ENCODE measurements at places on chromosomes 1 and 21.

DNA sequence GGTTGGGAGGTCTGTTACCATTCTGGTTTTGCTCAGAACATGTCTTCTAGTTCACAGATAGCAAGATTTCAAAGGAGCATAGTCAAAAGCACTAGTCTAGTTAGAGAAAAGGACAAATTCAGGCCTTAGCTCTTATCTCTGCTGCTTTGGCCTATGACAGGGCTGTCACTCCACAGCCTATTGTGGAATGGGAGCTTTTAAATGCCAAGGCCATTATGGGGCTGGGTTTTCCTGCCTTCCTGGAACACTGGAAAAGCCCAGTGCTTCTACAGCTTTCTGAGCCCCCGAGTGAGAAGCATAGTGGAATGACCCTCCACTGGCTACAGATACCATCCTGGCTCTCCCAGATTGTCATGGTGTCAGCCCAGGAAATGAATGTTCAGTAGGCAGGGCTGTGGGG lies 9.3 kb downstream of the MTFR1L start:
- no peak for DNase-seq

DNA sequence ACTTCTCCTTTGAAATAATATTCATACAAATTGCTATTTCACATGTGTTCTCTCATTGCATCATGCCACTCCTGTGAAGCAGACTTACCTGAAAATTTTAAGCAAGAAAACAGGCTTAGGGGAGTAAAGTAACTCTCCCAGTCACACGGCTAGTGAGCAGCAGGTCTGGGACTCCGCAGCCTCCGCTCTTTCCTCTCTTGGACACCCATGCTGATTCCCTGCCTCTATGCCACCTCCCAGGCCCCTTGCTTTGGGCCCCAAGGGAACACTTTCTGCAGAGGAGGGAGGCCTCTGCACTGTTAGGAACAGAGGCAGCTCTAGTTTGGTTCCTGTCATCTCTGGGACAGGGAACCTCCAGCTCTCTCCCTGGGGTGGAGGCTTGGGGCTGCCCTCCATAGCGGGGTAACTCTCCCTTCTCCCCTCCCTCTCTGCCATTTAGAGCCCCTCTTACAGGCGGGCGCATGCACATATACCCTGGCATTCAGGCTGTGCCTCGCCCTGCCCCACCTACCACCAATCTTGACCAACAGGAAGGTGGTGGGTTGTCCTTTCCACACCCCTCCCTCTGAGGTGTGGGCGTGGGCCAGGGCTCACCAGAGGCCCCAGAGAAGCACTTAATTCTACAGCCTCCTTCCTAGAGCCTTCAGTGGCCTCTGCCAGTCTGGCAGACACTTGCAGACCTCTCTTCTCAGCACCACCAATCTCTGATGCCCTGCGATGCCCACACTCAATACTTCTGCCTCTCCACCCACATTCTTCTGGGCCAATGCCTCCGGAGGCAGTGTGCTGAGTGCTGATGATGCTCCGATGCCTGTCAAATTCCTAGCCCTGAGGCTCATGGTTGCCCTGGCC lies at the start of gene RXFP4:
Gene RXFP4, plus strand, starts transcription at position 646 of the 852 bp plus-strand sequence. Its CDS starts 72 bp downstream, at position 718.
- peak; percentile 68 for DNase-seq

- no peak for DNase-seq
Observed at GRCh38 chr1:192538407-192539296, 36.9 kb upstream of the RGS1 start.

GRCh38 chr1:1627261-1627828 lies 4.6 kb upstream of the MMP23B start:
- DNase-seq, result peak; percentile 47

DNA sequence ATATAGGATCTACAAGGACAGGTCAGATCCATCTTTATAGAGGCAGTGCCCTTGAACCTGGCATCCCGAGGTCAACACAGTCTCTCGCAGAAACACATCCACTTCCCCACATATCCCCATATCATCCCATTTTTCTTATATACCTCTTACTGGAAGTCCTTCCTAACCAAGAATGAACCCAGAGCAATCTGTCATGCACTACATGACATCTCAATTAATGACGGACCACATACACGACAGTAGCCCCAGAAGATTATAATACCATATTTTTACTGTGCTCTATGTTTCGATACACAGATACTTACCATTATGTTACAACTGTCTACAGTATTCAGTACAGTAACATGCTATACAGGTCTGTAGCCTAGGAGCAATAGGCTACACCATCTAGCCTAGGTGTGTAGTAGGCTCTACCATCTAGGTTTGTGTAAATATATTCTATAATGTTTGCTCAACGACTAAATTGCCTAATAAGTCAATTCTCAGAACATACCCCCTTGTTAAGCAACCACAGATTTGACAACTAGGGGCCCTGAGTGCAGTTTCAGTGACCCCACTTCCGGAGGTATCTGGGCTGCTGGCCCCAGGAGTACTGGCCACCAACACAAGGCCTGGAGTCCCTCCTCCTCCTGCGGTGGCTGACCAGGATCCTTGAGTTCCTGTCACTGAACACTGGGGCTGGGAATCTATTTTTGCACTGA lies 28.1 kb downstream of the PTPN14 start:
- DNase-seq, result no peak

- no peak for DNase-seq
Observed at GRCh38 chr21:32189688-32190483, 89.0 kb downstream of the MIS18A start.

- no peak for DNase-seq
Observed at GRCh38 chr21:17798796-17799195, 20.4 kb downstream of the C21orf91 start.

DNA sequence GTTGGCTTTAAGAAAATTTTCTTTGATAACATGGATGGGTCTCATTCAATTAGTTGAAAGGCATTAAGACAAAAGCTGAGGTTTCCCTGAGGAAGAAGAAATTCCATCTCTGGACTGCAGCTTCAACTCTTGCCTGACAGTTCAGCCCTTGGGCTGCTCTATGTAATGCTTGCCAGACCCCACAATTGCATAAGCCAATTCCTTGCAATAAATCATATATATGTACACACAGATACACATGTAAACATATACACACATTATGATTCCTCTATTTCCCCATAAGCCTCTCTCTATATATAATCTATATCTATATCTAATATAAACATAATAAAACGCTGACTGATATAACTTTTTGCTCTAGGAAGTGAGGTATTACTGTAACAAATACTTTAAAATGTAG lies 301.5 kb upstream of the PRMT6 start:
- DNase-seq, result no peak

- DNase-seq, result no peak
Observed at GRCh38 chr1:39167632-39168209, 36.8 kb upstream of the MACF1 start.

DNA sequence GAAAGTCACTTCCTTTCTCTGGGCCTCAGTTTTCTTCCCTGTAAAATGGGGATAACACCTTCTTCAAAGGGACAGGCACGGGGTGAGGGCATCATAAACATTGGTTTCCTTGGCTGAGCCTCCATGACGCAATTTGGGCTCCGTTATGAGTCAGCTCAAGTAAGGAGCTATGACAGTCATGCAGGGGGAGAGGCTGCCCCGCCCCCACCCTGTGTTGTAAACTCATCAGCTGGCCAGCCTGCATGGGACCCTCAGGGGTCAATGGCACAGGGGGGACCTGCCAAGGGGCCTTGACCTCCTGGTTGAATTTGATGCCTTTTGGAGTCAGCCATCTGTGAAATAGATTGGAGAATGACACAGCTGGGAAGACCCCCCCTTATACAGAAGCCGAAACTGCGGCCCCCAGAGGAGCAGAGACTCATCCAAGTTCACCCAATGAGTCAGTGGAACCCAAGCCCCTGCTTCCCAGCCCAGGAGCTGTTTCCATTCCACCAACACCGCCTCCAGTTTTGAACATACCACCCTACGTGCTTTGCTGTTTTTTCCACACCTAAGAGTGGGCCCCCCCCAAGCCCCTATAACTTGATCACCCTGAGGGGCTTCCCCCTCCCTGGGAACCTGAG lies 36.8 kb upstream of the RUNX3 start:
- DNase-seq, result no peak

- no peak for DNase-seq
Observed at GRCh38 chr1:26102526-26102925, 9.1 kb upstream of the PDIK1L start.

DNA sequence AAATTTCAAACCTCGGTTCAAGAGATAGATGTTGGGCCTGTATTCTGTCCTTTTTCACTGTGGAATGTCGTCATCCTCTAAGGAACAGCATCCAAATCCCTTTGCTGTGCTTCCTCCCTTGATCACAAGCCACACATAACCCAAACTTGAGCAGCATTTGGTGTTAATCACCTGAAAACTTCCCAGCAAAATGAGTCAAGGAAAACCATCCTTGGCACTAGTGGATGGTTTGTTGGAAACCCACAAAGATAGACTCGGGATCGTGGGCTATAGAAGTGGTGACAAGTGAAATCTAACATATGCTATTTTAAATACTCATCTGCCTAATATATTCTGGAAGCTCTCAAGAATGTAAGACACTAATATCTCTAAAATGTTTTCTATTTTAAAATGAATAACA lies 459.1 kb downstream of the SETD4 start:
- no peak for DNase-seq

GRCh38 chr1:77134359-77134758 lies 84.9 kb downstream of the PIGK start:
- DNase-seq, result no peak

GRCh38 chr1:167922611-167923074 lies 8.7 kb upstream of the ADCY10 start:
- no peak for DNase-seq

DNA sequence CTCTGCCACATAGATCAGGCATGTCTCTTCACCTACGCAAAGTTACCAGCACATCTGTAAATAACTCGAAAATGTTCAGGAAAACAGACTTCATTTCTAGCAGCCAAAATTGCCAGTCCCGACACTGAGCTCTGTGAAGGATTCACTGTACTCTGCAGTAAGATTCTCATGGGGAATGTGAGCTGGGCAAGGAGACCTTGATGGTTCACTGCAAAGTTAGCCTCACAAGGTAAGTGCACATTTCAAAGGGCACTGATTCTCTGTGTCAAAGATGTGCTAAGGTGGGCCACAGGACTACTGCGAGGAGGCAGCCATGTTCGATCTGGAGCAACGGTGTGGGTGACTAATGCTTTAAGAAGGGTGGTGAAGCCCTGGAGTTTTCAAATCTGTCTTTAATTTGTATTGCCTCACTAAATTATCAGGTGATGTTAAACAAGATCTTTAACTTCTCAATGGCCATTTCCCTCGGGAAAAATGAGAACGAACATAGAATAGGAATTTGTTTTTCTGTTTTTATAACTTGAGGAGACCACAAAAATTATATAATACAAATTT lies 25.2 kb downstream of the STPG1 start:
- DNase-seq, result no peak

DNA sequence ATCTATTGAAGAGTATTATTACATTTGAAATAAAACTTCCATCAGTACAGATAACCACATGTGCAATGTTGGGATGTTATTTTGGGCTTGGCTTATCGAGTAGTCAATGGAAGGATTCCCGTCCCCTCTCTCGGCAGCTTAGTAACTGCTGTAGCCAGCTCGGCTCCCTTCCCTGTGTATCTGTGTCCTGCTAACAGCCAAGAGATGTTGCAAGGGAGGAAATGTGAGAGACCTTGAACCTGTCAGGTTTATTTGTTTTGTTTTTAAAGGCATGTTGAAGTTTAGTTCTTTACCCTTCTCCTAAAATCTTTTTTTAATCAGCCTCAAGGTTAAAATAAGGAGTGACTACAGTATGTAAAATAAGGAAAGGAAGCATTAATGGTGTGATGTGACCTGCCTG lies 13.6 kb upstream of the TARS2 start:
- no peak for DNase-seq

- no peak for DNase-seq
Observed at GRCh38 chr1:108913105-108913948, 36.5 kb downstream of the GPSM2 start.

DNA sequence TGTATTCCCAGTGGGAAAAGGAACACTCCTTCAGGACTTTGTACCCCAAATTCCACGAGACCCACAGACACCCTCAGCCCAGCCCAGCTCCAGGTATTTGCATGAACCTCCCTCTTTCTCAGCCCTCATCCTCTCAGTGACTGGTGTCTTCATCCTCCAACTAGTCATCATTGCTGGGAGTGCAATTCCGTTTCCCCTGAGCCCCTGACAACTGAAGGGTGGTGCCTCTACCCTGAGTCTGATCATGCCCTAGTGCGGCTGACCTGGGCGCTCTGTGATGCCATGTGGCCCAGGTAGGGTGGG lies 3.8 kb upstream of the ZNF692 start:
- DNase-seq, result no peak

DNA sequence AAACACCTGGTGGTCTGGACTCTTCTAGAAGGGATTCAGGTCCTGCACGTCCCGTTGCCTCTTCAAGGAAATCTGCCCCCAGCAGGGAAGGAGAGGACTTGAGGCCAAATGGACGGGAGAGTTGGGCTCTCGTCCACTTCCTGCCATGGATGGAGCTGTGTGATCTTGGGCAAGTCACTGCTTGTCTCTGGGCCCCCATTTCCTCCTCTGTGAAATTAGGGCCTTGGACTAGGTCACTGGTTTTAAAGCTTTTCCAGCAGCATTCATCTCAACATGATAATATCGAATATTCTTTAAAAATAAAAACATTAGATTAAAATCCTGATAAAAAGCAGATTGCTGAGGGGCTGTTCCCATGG lies 26.9 kb downstream of the LHX4 start:
- no peak for DNase-seq

GRCh38 chr1:230216896-230217295 lies 149.9 kb downstream of the GALNT2 start:
- DNase-seq, result no peak

DNA sequence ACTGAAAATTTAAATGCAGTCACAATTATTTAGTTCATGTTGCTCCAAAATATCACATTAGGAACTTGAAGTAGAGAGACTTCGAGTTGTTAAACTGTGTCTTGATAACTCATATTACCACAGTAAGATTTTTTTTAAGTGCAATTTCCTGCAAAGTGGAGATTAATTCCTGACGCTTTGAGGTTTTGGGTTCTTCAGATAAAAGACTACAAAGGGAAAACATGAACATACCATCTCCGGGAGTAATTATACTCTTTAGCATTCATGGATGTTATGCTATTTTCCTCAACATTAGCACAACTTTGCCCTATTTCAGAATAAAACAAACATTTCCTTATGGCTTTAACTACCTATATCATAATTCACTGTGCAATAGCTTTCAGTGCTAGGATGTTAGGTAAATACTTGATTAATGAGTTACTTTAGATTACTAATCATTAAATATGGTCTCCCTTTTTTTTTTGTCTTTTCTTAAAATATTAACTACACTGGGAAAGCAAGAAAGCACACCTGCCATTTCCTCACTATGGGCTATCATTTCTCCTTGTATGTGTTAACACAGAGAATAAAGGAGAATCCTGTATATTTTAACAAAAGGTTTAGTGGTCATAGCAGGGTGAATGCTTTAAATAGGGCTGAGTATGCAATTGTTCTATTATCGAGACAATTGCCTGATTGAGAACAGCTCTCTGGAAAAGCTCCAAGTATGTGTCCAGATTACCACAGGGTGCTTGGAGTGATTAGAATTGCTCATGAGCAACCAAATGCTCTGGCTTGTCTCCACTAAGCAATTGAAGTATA lies 252.5 kb upstream of the C1orf105 start:
- DNase-seq, result no peak

GRCh38 chr21:26686278-26686677 lies 113.2 kb upstream of the CYYR1 start:
- DNase-seq, result peak; percentile 4
